ENCODE measurements at places on chromosomes 16 and 17.
A peak's percentile ranks its signal among the peaks of the same experiment; 100 is the strongest.

DNA sequence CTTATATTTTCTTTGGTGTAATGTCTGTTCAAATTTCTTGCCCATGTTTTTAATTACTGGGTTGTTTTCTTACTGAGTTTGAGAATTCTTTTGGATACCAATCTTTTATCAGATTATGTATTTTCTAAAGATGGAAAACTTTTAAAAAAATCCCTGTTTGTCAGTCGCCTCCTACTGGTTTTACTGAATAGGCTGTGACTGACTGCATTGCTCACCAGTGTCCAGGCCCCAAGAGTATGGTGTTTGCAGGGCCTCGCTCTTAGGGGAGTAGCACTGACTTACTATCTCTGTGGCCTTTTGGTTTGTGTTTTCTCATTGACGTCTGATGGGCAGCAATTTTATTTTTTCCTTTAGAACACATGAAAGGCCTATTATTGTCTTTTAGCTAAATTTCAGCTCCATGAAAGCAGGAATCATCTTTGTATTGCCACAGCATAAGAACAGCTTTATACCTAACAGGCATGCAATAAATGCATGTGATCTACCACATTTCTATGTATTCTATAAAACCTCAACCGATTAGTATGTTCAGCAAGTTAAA is 188.4 kb downstream of the AATF start:
- DNase-seq, result no peak

GRCh38 chr16:5428932-5429331 is 331.3 kb upstream of the EEF2KMT start:
- DNase-seq, result no peak

GRCh38 chr17:27905447-27906225 is 12.5 kb upstream of the LYRM9 start:
- DNase-seq, result peak; percentile 61

- peak; percentile 51 for DNase-seq
Observed at GRCh38 chr17:45050481-45051059, 862 bp downstream of the DCAKD start.

DNA sequence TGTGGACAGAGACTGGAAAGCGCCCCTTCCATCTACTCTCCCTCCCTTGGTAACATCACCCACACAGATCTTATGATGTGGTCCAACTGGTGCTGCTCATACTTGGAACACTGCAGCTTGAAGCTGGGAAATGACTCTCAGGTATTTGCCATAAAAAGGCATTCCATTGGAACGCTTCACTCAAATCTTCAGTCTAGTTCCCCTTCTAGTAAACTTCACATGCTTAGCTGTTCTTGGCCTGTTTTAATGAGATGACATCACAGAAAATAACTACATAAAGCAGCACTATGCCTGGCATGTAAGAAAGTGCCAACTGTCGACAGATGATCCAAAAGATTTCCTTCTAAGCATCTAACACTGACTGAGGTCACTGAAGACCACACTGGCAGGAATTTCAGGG is 9.3 kb downstream of the ZNF263 start:
- no peak for DNase-seq

DNA sequence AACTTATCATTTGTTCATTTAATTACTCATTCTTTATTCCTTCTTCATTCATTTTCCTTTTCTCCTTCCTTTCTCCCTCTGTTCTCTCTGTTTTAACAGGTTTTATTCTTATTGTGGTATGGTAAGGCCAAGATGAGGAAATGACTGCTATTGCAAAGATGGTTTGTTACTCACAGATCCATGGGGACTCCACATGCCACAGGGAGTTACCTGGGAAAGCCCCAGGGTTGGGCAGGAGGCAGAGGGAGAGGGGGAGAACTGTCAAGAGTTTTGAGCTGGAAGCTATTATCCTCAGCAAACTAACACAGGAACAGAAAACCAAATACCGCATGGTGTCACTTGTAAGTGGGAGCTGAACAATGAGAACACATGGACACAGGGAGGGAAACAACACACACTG is 453.3 kb downstream of the WWOX start:
- no peak for DNase-seq
